Smooth muscle cell of bladder (primary cell): ENCODE measurements at places on chromosomes 11 and 22. TPM values are rescaled to one million over a fixed set of nuclear protein-coding genes. Genes with fewer than 3 reads are reported as not detected.

NLRX1 gene
- total RNA-seq = 14.4 and 17.7 TPM in 2 replicates

PRAME gene
- not detected in 2 replicates for total RNA-seq

OR4S1 gene
- total RNA-seq = not detected in 2 replicates

DCHS1 gene
- total RNA-seq = 2.0 and 5.2 TPM in 2 replicates

LRRC56 gene
- 0.55 and 0.85 TPM in 2 replicates for total RNA-seq

TRPC6 gene
- total RNA-seq = 0.09 and 0.28 TPM in 2 replicates

LRRC10B gene
- total RNA-seq = not detected in 2 replicates

RIN1 gene
- total RNA-seq = 9.7 and 16.2 TPM in 2 replicates

HEPHL1 gene
- total RNA-seq = 0.14 TPM in 1 of 2 replicates, not detected in the other

RFPL1 gene
- total RNA-seq = not detected in 2 replicates

CRYAB gene
- 5.1 and 12.7 TPM in 2 replicates for total RNA-seq

RAG1 gene
- total RNA-seq = 0.14 and 0.18 TPM in 2 replicates

KCNJ11 gene
- not detected in 2 replicates for total RNA-seq

SCT gene
- total RNA-seq = not detected in 2 replicates

ANO1 gene
- total RNA-seq = 0.14 TPM in 1 of 2 replicates, not detected in the other

KRTAP5-9 gene
- total RNA-seq = not detected in 2 replicates

UBQLNL gene
- total RNA-seq = 0.14 and 0.18 TPM in 2 replicates

CHRNA10 gene
- 0.43 and 0.83 TPM in 2 replicates for total RNA-seq

OTOG gene
- not detected in 2 replicates for total RNA-seq

PANX2 gene
- 0.85 and 1.0 TPM in 2 replicates for total RNA-seq

PNPLA3 gene
- 4.5 and 7.5 TPM in 2 replicates for total RNA-seq

IGLL5 gene
- not detected in 2 replicates for total RNA-seq

DEPDC7 gene
- 5.3 and 7.4 TPM in 2 replicates for total RNA-seq

SNX32 gene
- 0.65 and 1.3 TPM in 2 replicates for total RNA-seq

KCNJ4 gene
- total RNA-seq = not detected in 2 replicates

MUC2 gene
- total RNA-seq = not detected in 2 replicates

NEFH gene
- total RNA-seq = 0.09 and 0.14 TPM in 2 replicates

PLEKHB1 gene
- 0.74 and 0.85 TPM in 2 replicates for total RNA-seq

CCDC85B gene
- 32.4 and 49.1 TPM in 2 replicates for total RNA-seq

RAG2 gene
- not detected in 2 replicates for total RNA-seq

CACNA1I gene
- under 0.01 TPM in 2 replicates for total RNA-seq

CHADL gene
- total RNA-seq = 0.71 and 1.8 TPM in 2 replicates

MLC1 gene
- 0.65 and 3.1 TPM in 2 replicates for total RNA-seq

IGSF9B gene
- 0.37 TPM in 1 of 2 replicates, not detected in the other for total RNA-seq

RBFOX2 gene
- 147 and 164 TPM in 2 replicates for total RNA-seq

DEFB131B gene
- total RNA-seq = not detected in 2 replicates

LTBP3 gene
- 19.3 and 40.2 TPM in 2 replicates for total RNA-seq
